ENCODE measurements at places on chromosomes 5 and 9.

DNA sequence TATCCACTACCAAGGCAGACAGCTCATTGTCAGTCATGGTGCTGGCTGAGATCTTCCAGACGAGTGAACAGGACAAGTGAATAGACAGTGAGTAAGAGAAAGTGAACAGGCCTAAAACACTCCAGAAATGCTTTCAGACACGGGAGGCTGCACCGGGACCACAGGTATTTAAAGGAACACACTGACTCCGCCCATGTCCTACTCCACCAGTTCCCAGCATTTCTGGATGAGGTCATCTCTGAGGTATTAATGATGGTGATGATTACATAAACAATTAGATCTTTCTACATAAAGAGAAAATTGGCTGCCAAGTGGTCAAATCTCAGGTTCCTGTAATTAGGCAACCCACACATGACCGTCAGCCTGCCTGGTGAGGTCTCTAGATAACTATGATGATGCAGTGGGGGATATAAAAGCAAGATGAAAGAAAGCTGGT, at the start of gene ACTBL2:
Gene ACTBL2, minus strand, starts transcription at position 141 of the 436 bp plus-strand sequence. Its CDS starts 104 bp downstream, at position 37.
- no peak for DNase-seq

- DNase-seq, result no peak
These were observed 37.8 kb upstream of the TMEM250 start for GRCh38 chr9:136156209-136157120.

DNA sequence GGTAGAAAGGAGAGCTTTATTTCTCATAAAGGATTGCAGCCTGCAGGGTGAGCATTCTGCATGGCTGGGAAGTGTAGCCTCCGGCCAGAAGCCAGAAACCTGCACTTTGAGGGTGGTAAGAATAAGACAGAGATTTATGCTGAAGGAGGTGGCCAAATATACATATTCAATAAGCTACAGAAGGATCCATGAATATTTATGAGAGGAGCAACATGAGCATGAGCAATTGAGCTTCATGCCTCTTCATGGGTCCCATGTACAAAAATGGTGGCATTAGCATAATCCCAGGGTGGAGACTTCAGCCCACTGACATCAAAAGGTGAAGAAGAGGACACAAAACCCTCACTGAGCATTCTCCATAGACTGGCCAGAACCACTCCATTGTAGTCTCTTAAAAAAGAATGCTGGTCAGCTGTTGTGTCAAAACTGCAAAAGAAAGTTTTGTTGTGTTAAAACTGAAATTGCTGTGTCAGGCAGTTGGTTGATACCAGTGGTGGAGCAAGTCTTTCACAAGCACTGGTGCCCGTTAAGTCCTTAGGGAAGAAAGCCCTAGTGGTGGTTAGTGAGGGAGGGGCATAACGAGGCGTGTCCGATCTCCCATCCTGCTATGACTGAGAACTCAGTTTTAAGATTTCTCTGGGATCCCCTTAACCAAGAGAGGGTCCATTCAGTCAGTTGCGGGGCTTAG, 160.8 kb upstream of the MAP1B start:
- DNase-seq, result no peak

DNA sequence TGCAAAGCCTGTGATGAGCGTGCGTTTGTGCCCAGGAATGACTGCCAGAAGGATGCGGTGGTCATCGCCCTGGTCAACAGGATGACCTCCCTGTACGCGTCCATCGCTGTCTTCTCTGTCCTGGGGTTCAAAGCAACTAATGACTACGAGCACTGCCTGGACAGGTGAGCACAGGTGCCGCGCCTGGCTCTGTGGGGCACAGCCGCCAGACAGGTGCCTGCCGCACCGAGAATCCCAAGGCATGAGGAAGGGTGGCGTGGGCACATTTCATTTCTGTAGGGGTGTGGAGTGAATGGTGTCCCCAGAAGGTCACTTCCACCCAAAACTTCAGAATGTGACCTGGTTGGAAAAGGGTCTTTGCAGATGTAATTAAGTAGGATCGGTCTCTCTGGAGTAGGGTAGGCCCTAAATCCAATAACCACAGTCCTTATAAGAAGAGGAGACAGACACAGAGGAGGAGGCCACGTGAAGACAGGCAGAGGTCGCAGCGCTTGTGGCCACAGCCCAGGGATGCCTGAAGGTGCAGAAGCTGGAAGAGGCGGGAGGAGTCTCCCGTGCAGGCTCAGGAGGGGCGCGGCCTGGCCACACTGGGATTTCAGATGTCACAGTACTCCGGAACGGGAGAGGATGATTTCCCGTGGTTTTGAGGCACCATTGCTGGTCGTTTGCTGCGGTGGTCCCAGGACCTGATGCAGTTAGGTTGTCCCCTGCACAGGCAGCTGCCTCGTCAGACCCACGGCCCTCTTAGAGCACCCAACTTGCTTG, 15.5 kb downstream of the SLC6A18 start:
- no peak for DNase-seq

DNA sequence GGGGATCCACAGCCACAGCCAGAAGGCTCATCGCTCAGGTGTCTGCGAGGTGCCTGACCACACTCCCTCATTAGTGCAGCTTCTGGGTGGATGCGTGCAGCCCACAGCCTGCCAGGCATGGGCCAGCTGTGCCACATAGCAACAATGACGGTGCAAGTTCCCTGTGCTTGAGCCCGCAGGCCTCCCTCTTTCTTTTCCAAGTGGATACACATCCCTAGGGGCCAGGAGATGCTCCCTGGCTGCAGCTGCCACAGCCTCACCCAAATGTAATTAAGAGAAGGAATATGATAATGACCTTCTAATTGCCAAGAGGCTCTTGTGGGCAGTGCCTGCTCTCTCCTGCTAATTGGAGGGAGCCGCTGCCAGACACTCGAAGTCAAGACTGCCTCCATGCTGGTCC, 116.0 kb upstream of the PPP1R26 start:
- DNase-seq, result no peak
